ENCODE measurements at places on chromosomes 5 and 9.

DNA sequence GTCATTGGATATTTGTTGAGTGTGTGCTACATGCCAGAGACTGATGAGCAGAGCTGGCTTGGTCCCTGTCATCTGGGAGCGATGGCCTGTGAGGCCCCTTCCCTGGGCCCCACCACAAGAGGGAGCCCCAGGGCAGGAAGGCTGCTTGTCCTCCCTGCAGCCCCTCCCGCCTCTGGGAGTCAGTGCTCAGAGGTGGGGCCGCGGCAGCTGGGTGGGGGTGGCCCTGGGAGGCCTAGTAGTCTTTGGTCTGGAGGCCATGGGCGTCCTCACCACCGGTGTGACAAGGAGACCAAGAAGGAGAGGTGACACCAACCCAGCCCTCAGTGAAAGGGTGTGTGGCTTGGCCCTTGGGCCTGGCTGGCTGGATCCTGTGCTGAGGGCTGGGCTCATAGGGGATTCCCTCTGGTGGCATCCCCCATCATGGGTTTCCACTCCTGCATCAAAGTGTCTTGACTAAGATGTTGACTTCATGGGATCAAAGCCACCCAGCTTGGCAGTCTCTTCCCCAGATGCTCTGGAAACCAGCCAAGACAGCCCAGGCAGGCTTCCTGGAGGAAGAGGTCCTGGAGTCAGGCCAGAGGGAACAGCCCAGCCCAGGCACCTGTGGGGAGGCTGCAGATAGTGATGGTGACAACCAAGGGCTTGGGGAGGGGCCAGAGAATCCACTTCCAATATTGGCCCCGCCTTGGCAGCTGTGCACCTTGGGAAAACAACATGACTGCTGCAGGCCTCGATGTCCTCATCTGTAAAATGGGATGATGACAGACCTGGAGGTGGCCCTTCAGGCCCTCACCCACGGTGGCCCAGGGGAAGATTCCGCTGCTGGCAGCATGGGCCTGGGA is 166.7 kb downstream of the GAPVD1 start:
- DNase-seq, result no peak

GRCh38 chr9:12463641-12464040 is 229.5 kb upstream of the TYRP1 start:
- no peak for DNase-seq

DNA sequence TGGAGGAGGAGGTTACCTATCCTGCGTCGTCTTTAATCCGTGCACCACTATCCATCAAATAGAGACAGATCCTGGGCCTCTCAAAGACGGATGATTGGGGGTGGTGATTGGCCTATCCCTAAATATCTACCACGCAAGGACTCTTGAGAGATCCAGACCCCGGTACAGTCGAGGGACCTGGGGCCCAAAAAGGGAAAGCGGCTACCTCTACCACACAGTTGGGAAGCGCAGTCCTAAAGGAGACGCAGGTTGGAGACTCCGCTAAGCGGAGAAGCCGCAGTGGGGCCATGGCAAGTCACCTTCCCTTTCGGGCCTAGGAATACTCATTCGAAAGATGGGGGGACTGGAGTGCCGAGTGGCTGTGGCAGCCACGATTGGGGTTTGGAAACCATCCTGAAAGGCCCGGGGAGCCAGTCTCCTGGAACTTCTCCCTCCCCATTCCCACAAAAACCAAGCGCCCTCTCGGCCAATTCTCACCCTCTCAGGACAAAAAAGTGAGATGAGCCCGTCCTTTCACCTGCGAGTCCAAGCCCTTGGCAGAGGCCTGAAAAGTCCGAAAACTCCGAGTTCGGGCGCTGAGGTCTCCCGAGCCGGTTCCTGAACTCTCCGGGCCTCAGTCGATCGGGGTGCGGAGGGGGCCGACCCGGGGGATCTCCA is 499 bp upstream of the FOXE1 start:
- no peak for DNase-seq

DNA sequence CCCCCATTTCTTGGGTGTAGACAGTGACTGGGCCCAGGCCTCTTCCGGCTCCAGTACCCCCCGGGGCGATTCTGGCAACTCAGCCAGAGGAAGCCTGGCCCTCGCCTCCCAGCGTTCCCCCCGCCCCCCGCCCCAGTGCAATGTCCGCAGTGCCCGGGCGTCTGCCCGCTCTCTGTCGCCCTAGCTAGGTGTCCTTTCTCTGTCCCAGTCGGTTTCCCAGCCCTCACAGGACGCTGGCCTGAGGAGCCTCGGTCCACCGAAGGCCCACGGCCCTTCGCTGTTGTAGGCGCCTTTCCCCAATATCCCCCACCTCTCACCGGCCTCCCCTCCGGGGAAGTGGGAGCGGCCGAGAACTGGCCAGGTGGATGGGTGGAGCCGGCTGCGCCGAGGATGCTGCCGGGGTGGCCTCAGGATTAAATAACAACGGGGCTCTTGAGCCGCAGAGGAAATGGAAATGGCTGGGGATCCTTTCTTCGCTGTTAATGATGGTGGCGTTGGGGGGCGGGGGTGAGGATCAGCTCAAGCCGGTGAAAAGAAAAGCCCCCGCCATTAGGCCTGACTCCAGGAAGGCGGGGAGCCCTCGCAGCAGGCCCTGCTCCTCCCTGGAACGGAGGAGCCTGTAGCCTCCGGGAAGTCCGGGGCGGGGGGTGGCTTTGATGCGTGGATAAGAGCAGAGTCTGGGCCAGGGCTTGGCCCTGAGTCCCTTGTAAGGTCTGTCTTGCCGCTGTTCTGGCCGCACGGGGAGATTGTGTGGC is 1.1 kb upstream of the SPRY4 start:
- DNase-seq, result no peak

DNA sequence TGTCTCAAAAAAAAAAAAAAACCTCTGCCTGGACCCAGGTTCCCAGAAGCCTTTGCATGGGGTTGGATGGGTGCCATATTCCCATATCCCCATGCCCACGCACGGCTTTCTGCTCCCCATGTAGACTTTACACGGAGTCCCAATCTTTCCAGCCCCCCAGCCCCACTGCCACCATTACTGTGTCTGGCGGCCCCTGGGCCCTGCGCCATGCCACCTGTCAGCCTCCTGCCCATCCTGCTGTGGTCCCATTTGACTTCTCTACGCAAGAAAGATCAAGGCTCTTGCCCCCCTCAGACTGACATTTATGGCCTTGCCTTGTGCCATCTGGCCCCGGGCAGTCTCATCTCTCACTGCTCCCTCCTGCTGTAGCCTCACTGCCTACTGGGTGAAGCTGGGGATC is 6.5 kb upstream of the AK1 start:
- no peak for DNase-seq

DNA sequence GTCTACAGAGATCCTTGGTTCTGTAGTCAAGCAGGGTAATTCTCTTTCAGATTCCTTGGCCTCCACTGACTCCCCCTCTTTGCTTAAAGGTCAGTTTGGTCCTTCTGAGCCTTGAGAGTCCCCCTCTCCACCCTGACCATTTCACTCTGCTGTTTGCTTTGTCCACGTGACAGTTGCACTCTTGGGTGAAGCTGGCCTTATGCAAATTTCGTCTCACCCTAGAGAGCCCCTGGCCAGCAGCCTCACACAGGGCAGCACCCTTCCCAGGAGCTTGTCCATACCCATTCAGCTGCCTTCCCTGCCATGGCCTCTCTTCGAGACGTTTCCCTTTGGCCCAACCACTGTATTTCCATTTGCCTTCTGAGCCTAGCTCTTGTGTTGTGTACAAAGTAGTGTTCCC is 63.7 kb downstream of the PRKACG start:
- no peak for DNase-seq

DNA sequence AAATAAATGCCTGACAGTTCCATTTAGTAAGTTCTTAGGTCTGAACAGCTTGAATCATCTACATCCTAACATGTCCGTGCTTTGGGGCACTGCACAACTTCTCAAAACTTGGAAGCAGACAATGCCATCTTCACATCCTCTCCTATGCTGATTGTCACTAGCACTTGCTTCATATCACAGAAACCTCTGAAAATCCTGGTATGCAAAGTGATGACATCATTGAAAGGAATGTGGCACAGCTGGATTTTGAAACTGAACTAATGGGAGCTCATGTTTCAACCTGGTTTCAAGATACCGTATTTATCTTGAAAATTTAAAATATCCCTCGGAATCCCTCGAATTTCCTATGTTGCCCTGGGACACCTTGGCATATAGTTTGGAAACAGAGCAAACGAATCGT is 490.2 kb upstream of the DAP start:
- DNase-seq, result no peak

- DNase-seq, result peak; percentile 73
These were observed 9.8 kb downstream of the LURAP1L start for GRCh38 chr9:12784461-12785259.

- no peak for DNase-seq
These were observed 190.2 kb upstream of the ELL2 start for GRCh38 chr5:96151891-96152290.

DNA sequence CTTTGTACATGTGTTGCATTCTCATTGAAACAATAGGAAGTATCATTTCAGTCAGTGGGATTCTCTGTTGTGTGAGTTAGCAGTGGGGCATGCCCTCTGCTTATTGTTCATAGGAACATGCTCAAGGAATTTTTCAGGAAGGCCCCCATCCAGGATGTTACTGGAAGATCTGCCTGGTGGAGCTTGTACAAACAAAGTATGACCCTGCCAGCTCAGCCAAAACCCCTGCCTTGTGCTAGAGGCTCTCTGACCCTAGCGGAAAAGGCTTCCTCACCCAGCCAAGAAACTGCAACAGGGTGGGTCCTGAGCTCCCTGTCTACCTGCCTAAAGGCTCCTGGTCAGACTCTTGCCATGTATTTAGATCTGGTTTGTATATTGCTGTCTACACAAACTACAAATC is 43.2 kb downstream of the MRRF start:
- DNase-seq, result no peak

DNA sequence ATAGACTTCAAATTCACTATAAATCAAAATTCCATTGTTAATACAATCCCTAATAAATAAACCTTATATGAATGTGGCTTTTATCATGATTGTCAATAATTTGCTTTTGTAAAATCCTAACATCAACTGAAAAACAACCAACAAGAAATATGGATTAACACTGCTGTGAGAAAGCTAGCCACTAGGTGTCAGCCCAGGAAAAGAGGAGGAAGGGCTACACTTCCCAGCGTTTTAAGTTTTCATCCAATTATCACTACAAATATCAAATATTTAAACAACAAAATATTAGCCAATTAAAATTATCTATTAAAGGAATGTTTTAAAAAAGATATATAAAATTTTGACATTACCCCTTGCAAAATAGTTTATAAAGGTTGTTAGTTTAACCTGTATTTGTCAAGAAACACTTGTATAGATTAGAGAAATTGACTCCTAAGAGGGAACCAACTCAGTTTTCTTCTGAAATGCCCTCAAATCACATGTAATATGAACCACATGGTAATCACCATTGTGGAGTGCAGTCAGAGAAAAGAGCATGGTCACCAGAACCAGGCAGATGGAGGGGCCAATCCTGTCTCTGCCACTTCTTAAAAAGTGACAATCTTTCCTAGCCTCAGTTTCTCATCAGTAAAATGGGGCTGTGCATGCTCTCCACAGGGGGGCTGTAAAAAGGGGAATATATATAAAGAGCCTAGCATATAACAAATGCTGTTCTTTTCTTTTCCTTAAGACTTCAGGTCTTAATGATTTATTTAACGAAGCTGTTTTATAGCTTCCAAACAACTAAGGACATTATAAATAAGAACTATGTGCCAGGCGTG is 188.2 kb downstream of the CRB2 start:
- no peak for DNase-seq

- no peak for DNase-seq
These were observed 72.3 kb downstream of the NIPSNAP3B start for GRCh38 chr9:104836235-104836634.

GRCh38 chr5:41708604-41708940 is 161.7 kb downstream of the OXCT1 start:
- DNase-seq, result no peak

Data from AG09309 (cell line).